MG63 (cell line): ENCODE measurements at places on chromosomes 1 and 21. TPM values are rescaled to one million over a fixed set of nuclear protein-coding genes. Genes with fewer than 3 reads are reported as not detected.
A peak's percentile ranks its signal among the peaks of the same experiment; 100 is the strongest.

DNA sequence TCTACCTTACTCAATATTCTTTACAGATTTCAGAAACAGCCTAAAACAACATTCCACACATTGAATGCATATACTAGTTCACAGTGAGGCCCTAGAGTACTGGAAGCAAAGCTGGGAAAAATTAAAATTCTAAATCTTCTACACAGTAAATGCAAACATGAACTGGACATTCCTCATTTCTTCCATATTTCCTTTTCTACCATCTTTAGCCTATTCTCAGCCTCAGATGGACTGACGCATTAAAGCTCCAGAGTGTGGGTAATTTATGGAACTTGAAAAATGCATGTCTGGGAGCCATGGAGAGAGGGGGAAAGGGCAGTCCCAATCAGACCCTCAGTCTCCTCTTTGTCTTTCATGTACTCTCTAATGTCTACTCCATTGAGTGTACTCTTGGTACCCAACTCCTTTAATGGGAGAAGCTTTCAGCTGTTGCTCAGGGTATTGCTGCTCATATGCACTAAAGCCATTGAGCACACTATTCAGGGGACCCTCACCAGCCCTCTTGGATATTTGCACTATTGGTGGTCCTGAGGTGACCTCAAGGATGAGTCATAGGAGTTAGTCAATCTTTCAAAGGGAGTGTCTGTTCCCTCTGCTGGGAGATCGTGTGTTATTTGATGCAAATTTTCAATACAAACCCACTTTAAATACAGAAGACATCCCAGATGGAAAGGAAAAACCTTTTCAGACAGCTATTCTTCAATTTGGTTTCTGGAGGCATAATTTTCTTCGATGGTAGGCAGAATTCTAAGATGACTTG lies 83.3 kb upstream of the KCNJ15 start:
- DNase-seq, result no peak

GRCh38 chr1:162297208-162297607 lies 79.4 kb downstream of the SPATA46 start:
- no peak for DNase-seq

DNA sequence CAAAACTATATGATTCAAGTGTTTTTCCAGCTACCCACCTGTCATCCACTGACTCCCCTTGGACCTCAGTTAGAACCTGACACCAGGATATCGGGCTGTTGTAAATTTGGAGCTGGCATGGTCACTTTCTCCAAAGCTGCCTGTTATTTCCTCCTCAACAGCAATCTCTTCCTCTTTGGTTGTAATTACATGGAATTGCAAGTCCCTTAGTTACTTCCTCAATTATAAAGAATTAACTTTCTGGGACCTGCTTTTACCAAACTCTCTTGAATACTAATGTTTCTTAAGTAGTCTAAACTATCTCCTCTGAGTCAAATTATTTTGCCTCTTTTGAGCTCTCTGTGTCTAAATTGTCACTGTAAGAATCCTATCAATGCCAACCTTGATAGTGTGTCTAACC lies 150.3 kb upstream of the SGIP1 start:
- no peak for DNase-seq

The C1QA gene
- total RNA-seq, result not detected in 2 replicates

GRCh38 chr1:17207046-17207445 lies 2.1 kb downstream of the PADI1 start:
- DNase-seq, result no peak

DNA sequence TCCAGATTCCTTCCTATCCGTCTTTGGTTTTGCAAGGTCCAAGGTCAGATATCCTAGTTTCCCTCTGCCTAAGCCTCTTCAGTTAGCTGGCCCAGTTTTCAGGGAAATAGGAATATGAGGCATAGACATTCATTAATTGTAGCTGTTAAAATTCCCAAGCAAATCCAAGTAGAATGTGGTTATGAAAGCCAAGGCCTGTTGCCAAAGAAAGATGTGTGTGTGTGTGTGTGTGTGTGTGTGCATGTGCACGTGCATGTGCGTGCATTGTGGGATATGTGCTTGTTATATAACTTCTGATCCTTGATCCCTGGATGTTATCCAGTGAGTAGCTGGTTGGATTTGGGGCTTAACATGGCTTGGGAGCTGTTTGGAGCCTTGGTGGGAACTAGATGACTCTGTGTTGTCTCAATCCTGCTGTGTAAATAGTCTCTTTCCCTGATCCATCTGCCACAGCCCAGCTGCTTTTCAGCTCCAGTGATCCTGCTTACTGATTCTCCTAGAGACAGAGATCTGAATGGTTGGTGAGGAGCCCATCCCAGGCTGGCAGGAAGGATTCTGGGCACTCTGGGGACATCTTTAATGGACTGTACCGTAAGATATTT lies 70.6 kb upstream of the GCLM start:
- DNase-seq, result peak; percentile 86

DNA sequence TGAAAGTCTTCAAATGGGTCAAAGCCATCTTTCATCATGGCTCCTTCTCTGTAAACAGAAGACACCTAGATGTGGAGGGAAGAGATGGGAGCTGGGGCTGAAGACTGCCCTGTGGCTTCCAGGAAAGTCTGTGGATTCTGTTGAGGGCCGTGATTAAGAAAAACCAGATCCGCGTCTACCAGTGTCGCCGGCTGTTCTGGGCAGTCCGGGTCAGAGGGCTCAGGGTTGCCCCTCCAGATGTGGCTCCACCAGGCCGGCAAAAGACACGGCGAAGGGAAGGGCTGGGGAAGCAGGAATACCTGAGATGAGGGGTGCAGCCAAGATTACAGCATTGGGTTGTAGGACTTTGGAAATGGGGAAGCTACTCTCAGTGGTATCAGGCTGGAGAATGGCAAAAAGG lies 162.6 kb downstream of the RHOU start:
- no peak for DNase-seq

The TFF2 gene
- total RNA-seq, result not detected in 2 replicates

The OXCT2 gene
- not detected in 2 replicates for total RNA-seq

- DNase-seq, result no peak
Observed at GRCh38 chr1:91752324-91752723, 133.6 kb downstream of the TGFBR3 start.

The SPATA45 gene
- total RNA-seq, result not detected in 2 replicates

GRCh38 chr1:116769104-116769452 lies 14.8 kb downstream of the CD2 start:
- DNase-seq, result no peak

- no peak for DNase-seq
Observed at GRCh38 chr1:36540056-36540455, 57.3 kb upstream of the CSF3R start.

DNA sequence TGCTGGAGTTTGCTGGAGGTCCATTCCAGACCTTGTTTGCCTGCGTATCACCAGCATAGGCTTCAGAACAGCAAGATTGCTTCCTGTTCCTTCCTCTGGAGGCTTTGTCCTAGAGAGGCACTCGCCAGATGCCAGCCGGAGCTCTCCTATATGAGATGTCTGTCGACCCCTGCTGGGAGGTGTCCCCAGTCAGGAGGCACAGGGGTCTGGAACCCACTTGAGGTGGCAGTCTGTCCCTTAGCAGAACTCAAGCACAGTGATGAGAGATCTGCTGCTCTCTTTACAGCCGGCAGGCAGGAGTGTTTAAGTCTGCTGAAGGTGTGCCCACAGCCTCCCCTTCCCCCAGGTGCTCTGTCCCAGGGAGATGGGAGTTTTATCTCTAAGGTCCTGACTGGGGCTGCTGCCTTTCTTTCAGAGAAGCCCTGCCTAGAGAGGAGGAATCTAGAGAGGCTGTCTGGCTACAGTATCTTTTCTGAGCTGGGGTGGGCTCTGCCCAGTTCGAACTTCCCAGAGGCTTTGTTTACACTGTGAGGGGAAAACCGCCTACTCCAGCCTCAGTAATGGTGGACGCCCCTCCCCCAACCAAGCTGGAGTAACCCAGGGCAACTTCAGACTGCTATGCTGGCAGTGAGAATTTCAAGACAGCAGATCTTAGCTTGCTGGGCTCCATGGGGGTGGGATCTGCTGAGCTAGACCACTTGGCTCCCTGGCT lies 205.0 kb downstream of the GPR52 start:
- no peak for DNase-seq

GRCh38 chr1:113247782-113248181 lies 142.5 kb upstream of the MAGI3 start:
- DNase-seq, result no peak

The KIAA1614 gene
- 3.9 and 13.8 TPM in 2 replicates for total RNA-seq

DNA sequence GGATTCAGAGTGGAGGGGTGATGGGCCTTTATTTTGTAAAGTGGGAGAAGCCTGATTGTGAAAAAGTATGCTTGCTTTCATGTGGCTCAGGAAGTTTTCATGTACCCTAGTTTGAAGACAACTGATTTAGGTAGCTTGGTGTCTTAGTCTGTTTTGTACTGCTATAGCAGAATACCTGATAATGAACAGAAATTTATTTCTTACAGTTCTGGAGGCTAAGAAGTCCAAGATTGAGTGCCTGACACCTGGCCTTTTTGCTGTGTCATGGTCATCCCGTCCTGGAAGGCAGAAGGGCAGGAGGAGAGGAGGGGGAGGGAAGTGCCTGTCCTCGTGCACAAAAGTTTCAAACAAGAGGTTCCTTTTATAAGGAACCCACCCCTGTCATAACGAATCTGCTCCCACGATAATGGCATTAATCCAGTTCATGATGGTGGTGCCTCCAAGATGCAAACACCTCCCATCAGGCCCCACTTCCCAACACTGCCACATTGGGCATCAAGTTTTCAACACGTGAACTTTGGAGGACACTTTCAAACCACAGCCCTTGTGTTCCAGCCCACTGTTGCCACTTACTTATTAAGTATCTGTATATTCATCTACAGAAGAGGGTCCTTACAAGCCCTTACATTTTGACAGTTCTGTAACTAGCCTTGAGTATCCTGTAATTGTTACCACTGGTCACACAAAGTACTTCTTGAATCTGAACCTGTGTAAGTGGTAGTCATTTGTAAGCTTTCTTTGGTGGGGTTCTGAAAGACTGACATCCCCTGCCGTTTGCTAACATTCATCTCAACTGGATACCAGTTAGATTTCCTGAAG lies 9.5 kb downstream of the UCK2 start:
- DNase-seq, result no peak

- DNase-seq, result no peak
Observed at GRCh38 chr1:70528590-70529333, 117.7 kb downstream of the CTH start.

GRCh38 chr1:147726168-147726567 lies 34.2 kb downstream of the GJA5 start:
- no peak for DNase-seq

DNA sequence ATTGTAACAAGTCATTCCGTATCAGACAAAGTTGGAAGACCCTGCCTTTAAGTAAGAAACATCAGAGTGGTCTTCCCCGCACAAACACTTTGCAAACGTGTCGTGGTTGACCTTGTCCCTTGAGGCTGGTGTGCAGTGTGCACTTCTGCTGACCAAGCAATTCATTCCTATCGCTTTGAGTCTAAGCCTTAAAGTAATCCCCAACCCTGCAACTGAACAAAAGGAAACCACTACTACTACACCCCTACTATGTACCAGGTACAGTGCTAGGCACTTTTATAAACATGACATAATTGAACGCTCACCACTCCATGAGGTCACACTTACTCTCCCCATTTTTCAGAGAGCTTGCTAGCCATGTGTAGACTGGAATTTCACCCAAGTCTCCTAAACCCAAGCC lies 10.6 kb downstream of the ITPKB start:
- DNase-seq, result no peak

DNA sequence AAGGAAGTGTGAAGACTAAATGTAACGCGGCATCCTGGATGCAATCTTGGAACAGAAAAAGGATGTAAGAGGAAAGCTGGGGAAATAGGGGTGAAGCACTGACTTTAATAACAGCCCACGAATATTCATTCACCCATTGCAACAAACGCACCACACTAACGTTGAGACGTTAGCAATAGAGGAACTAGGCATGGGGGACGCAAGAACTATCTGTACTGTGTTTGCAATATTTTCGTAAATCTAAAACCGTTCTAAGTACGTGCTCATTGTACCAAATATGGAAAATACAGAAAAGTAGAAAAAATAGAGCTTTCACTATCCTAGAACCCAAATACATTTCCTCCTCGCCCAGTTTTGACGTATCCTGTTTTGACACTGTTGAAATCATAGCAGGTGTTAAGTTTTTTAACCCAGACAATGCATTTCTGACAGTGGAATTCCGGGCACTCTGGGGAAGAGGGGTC lies 3.9 kb downstream of the LAPTM5 start:
- no peak for DNase-seq

The SELENBP1 gene
- total RNA-seq, result 6.0 and 10.2 TPM in 2 replicates

GRCh38 chr1:32622806-32623681 lies 27.3 kb downstream of the ZBTB8OS start:
- DNase-seq, result no peak

GRCh38 chr1:64550510-64550909 lies 80.6 kb downstream of the CACHD1 start:
- DNase-seq, result no peak

- DNase-seq, result no peak
Observed at GRCh38 chr1:67676946-67677345, 8.1 kb upstream of the GADD45A start.

- DNase-seq, result no peak
Observed at GRCh38 chr21:31795992-31796391, 64.1 kb upstream of the SCAF4 start.

DNA sequence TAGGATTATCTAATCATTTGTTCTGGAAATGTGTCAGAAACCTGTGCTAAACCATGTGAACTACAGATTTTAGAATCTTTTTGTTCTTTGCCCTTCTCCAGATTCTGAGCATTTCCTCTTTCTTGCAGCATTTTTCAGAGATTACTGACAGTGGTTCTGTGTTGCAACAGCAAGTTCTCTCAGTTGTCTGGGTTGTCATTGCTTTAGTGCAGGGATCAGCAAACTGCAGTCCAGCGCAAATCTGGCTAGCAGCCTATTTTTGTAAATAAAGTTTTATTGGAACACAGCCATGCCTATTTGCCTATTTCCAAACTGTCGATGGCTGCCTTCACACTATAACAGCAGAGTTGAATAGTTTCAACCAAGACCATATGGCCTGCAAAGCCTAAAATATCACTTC lies 66.3 kb upstream of the LRRC8D start:
- DNase-seq, result no peak

The PLA2G2F gene
- total RNA-seq, result not detected in 2 replicates

- no peak for DNase-seq
Observed at GRCh38 chr1:226003502-226004170, 4.5 kb upstream of the SDE2 start.

GRCh38 chr21:42706765-42707164 lies 53.3 kb downstream of the PDE9A start:
- no peak for DNase-seq

- DNase-seq, result no peak
Observed at GRCh38 chr21:45615145-45615711, 28.3 kb upstream of the PCBP3 start.

The C21orf58 gene
- total RNA-seq, result 3.0 and 4.7 TPM in 2 replicates

- no peak for DNase-seq
Observed at GRCh38 chr1:21930629-21931170, 6.4 kb downstream of the HSPG2 start.

- DNase-seq, result no peak
Observed at GRCh38 chr1:201105688-201106087, 6.5 kb downstream of the CACNA1S start.
